Frontal cortex (tissue), 4 donors: ENCODE measurements at places on chromosomes 6 and 20.

GRCh38 chr6:16659466-16660156 is 101.6 kb downstream of the ATXN1 start:
- DNase-seq = no peak

GRCh38 chr20:45853484-45853883 is 3.7 kb downstream of the ACOT8 start:
- no peak for DNase-seq

GRCh38 chr6:154752022-154752421 is 18.8 kb downstream of the SCAF8 start:
- DNase-seq = no peak

DNA sequence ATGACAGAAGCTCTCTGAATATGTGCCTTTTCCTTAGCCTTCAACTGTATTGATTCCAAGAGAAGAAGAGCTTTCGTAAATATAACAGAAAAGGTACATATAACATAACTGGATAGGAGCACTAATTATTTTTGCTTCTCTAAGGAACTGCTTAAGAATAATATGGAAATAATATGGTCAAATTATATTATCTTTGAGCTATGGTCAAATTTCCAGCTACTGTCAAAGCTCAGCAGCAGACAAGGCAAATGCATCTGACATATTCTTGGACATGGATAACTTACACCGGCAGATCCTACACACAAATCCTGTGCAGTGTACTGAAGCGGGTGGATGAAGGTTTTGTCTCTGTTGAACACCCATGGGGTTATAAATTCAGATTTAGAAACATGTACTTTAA is 150.6 kb downstream of the HIVEP2 start:
- no peak for DNase-seq

- no peak for DNase-seq
Observed at GRCh38 chr6:52590152-52590891, 13.5 kb upstream of the TRAM2 start.

DNA sequence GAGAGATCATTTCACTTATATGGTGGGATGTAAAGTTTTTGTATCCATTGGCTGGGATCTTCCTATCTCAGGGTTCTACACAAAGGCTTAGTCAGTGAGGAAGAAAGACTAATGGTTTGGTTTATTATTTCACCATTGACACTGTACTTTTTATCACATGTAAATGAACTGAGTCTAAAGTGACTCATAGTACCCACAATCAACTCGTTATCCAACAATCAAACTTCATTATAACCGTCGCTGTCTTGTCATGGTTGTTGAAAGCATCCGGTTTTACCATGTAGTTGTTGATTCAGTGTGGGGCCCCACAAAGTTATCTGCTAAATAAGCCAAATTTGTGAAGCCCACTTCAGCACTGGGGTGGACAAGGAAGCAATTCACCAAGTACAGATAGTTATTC is 55.8 kb upstream of the MTRF1L start:
- no peak for DNase-seq
